ENCODE measurements at places on chromosomes 6 and 20.

DNA sequence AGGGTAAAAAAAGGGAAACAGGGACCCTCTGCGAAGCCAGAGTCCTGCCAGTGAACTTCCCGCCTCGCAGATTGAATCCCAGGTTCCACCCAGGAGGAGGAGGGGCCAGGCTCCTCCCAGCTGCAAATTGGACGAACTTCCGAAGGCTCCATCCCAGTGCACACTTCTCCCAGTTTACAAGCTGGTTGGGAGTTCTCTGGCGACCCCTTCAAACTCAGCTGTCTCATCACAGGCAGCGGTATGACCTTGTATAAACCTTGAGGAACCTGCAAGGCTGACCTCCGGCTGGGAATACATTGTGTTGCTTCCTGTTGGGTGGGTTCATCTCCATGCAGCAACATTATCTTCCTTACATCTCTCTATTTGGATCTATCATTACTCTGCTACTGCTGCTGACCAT, 962.7 kb downstream of the GRIK2 start:
- DNase-seq: no peak

DNA sequence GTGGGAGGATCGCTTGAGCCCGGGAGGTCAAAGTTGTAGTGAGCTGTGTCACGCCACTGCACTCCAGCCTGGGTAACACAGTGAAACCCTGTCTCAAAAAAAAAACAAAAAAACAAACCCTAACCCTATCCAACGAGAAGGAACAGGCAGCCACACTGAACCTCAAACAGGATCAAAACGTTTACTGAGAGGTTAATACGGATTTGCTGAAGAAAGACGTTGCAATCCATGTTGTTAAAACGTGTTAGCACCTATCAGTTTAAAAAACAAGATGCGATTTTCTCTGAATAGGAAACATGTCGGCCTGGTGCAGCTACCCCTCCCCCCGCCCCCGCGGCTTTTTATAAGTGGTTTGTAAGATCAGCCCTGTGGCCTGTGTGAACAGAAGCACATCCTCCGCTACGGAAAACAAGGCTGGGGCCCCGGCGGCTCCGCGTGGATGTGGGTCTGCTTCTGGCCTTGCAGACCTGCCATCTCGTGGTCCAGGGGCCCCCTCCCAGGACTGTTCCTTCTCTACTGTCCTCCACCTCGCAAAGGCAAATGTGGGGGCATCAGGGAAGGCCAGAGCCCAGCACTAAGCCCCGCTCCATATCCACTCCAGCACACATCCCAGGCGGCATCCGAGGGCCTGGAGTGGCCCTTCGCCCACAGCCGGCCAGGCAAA, 11.4 kb downstream of the SLC2A4RG start:
- DNase-seq: no peak

DNA sequence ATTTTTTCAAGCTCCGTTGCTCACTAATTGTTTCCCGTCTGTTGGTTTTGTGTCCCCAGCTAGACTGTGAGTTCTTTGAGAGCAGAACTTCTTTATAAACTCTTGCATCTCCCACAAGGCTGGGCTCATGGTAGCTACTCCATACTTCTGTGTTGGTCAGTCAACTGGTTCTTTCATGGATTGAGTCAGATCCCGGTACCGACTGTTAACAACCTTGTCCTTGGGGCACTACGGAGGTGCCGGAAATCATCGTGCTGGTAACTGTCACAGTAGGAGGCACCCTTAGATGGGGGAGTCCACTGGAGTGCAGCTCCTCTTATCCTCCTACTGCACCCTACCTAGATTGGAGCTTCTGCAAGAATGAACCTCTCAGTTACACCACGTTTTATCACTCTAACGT, 8.6 kb upstream of the STX16 start:
- no peak for DNase-seq

- DNase-seq: no peak
These were observed 2.3 kb downstream of the SLC2A4RG start for GRCh38 chr20:63741676-63742380.

- DNase-seq: no peak
These were observed 25.5 kb downstream of the ABHD12 start for GRCh38 chr20:25364879-25365699.

DNA sequence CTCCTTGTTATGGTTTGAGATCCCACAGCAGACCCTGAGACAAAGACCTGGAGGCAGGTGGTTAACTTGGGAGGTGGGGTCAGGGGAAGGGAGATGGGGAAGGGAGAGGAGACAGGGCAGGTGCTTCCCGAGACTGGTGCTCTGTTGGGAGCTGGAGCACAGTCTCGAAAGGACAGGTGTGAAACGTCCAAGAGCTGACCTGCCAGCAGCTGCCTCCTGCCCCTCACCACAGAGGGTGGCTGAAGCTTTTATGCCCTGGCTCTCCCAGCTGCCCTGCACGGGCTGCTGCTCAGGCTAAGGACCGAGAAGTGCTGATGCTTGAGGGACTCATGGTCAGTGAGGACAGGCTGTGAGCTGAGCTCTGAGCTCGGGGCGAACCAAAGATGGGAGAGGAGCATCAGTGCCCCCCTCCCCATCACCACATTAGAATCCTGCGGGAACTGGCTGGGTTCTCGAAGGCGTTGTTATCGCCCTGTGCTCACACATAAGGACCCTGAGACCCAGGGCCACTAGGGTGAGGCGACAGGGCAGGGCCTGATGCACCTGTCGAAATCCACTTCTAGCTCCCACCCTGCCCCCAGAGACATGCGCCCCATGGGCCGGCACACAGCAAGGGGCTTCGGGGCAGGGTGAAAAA, 25.3 kb upstream of the CD93 start:
- DNase-seq: no peak

DNA sequence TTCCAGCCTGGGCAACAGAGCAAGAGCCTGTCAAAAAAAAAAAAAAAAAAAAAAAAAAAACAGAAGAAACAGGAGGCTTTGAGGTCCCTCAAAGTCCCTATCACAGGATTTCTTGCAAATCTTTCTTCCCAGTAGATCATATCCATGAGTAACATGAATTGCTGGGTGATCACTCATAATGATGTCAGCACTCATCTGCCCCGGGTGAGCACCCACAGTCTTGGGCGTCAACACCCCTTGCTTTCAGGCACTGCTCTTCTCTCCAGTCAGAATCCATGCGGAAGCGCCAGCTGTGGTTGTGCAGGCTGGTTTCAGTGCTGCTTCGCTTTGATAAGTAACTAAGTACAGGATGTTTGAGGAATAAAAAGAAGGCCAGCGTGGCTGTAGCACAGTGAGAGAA, 40.2 kb upstream of the INSM1 start:
- DNase-seq: no peak

DNA sequence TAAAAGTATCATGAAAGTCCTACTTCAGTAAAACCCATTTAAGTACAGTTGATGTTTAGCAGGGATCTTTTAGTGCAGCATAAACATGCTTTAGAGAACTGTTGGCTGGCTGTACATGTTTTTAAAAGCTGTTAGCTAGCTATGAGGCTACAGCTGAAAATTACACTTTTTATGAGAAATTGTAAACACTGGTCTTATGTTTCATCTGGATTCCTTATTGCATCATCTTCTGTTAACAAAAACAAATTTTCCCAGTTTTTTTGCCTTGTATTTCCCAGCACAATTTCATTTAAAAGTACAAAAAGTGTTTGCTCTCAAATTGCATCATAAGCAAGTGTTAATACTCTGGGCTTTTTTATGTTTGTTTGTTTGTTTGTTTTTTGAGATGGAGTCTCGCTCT, 18.3 kb upstream of the HLA-E start:
- no peak for DNase-seq

DNA sequence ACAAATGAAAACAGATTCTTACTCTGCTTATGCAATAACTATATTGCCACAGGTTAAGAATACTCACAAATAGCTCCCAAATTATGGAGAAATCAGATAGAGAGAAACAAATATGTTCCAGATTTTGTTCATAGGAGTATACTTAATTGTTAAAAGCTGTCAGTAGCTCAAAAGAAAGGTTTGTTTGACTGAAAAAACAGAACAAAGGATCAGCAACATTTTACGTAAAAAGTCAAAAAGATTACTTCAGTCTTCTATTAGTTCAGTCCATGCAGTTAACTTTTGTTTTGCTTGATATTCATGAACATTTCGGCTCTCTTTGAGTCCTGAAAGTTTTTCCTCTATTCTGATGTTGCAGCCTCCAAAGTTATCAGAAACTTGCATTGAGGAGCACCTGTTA, 13.4 kb upstream of the NANP start:
- no peak for DNase-seq

DNA sequence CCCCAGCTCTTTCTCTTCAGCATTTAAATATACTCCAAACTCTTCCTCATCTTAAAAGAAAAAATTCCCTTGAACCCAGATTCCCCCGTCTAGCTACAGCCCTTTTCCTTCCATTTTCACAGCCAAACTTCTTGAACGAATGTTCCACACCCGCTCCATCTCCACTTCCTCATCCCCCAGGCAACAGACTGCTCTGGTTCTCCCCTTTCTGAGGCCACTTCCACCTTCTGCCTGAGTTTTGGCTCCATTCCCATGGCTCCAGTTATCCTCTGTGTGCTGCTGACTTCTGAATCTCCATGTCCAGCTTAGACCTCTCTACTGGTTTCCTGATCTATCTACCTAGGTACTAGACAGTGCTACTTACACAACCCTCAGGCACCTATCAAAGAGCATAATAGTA, 106.4 kb downstream of the RALGAPA2 start:
- DNase-seq: no peak

DNA sequence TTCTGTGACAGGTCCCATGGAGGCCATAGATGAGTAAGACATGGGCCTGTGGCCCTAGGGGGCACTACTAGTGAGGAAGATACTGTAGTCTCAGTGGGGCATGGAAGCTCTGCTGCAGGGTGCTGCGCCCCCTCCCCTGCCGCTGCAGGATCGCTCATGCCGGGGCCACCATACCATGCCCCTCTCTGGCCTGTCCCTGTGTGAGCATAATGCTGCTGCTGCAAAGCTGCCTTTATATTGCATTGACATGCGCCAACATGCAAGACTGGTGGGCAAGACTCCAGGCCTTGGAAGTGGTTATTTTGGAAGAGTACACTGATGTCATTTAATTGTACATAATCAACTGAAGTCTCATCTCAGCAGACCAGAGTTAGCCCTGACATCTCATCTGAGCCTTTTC, 60.0 kb downstream of the TOX2 start:
- DNase-seq: no peak

- no peak for DNase-seq
These were observed 54.2 kb downstream of the TRAM2 start for GRCh38 chr6:52522655-52523054.

DNA sequence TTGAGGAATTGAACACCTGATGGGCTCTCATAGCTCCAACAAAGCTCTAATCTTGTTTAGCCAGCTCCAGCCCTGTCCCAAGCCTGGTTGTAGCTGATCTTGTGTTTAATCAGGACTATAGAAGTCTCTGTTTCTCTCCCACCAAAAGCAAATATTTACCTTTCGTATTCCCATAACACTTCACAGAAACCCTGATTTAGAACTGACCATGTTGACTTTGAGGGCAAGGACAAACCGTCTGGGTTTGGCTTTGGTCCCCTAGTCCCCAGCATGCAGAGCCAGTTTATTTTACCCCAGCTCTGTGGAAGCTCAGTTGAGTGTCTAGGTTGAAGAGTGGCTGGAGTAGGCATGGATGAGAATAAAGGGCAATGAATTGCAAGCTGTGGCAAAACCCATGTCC, 18.0 kb upstream of the SIM1 start:
- DNase-seq: no peak

DNA sequence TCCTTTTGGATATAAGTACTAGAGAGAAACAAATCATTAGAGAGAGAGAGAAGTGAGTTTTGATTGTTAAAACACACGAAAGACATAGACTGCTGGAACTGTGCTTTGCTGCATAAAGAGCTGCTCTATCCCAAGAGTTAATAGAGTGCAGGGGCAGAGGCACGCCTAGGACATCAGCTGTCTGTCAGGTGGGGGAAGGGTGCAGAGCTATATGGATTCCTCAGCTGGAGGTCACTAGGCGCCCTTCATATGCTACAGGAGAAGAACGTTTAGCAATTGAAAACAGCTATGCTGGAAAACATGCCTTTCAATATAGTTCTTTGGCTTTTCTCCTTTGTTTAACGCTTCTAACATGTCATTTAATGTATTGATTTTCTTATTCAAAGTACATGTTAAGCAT, 169.0 kb upstream of the MCHR2 start:
- DNase-seq: no peak

- no peak for DNase-seq
These were observed 394.4 kb upstream of the CDH4 start for GRCh38 chr20:60857708-60858107.

GRCh38 chr20:18615020-18615650, 27.3 kb downstream of the DTD1 start:
- peak; percentile 39 for DNase-seq

GRCh38 chr6:33751771-33752645, 5.3 kb upstream of the IP6K3 start:
- DNase-seq: no peak

DNA sequence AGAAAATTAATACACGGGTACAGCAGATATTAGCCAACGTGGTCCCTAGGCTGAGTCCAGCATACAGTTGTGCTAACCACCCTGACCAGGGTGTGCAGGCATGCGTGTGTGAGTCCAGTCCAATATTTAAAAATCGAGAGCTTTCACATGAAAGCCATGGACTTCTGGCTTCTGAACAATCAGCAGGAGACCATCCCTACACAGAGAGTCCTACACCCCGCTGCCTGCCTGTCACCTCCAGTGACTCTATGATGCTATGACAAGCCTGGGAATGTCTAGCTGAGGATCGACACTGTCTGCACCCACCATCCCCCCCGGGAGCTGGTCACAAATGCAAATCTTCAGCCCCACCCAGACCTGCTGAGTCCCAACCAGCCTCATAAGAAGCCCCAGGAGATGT, 7.9 kb downstream of the ACSS1 start:
- no peak for DNase-seq

DNA sequence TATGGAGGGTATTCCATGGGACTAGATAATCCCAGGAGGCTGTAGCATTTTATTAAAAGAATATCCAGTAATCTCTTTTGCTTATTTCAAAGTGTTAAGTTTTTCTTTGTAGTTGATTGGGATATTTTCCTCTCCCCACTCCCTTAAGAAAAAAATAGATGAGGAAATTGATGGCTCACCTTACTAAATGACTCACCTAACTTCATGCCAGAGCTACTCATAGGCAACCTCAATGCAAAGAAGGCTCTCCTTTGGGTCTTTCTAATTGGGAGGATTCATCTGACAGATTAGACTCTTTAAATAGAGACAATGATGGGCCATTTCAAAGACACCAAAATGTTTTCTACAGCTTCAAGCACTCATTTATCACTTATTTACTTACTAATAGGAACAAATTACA, 528.5 kb upstream of the BTBD3 start:
- no peak for DNase-seq

DNA sequence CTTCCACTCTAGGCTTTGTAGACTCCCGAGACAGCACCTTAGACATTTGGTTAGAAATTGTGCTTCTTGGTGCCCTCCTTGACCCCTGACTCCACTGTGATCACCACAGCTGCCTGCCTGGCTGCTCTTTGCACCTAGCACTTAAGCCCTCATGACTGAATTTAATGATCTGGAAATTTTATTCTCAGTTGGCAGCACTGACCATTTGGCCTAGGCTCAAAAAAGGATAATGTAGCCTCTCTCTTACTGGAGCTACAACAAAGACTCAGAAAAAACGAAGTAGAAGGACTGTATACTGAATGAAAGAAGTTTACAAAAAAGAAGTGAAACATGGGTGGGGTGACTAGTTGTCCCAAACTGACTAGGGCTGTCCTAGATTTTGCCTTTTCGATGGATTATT, 11.3 kb upstream of the ABRACL start:
- peak; percentile 4 for DNase-seq
